ENCODE measurements at places on chromosomes 1 and 21.

GRCh38 chr1:41823471-41823870 is 95.3 kb downstream of the HIVEP3 start:
- H3K27ac ChIP-seq, result peak overlapping the region; percentile 65
- no peaks in the 10 kb centered on the region for H3K27me3 ChIP-seq

GRCh38 chr1:37174876-37175275 is 140.6 kb upstream of the GRIK3 start:
- peaks cover 9% of the 10 kb centered on the region for H3K27me3 ChIP-seq
- H3K36me3 ChIP-seq, result no peaks in the 10 kb centered on the region
- H3K4me3 ChIP-seq, result no peak overlapping the region
- no peak overlapping the region for H3K27ac ChIP-seq

DNA sequence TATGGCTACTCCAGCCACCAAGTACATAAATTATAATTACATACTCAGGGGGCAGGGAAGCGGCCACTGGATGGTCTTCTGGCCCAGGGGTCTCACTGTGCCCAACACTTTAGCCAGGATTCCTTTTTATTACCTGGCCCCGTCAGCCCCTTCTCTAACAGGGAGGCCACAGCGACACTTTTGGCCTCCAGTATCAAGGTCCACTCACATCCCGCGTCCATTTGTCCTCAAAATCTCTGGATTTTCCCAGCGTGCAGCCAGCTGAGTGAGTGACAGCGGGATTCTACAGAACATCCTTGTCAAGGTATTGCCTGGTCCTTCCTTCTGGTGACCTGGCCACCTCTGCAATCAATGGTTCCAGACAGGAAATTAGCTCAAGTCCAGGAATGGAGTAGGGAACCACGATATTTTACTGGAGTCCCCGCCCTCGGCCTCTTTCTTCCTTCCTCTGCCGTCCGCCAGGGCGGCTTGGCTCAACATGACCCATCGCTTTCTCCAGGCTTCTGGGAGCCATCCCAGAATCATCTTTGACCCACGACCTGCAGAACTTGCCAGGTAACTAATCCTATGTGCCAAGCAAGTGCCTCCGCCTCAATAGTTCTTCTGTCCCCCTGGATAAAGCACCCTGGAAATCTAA is 2.7 kb upstream of the COL6A2 start:
- peaks cover 29% of the 10 kb centered on the region for H3K27me3 ChIP-seq
- H3K27ac ChIP-seq, result no peak overlapping the region
- peak; percentile 26 for DNase-seq
- H3K4me1 ChIP-seq, result peaks cover 5% of the 10 kb centered on the region

- no peaks in the 10 kb centered on the region for H3K36me3 ChIP-seq
- H3K4me3 ChIP-seq, result no peak overlapping the region
- no peaks in the 10 kb centered on the region for H3K4me1 ChIP-seq
- no peak for DNase-seq
These were observed 15.0 kb upstream of the SLC6A17 start for GRCh38 chr1:110135246-110135645.

DNA sequence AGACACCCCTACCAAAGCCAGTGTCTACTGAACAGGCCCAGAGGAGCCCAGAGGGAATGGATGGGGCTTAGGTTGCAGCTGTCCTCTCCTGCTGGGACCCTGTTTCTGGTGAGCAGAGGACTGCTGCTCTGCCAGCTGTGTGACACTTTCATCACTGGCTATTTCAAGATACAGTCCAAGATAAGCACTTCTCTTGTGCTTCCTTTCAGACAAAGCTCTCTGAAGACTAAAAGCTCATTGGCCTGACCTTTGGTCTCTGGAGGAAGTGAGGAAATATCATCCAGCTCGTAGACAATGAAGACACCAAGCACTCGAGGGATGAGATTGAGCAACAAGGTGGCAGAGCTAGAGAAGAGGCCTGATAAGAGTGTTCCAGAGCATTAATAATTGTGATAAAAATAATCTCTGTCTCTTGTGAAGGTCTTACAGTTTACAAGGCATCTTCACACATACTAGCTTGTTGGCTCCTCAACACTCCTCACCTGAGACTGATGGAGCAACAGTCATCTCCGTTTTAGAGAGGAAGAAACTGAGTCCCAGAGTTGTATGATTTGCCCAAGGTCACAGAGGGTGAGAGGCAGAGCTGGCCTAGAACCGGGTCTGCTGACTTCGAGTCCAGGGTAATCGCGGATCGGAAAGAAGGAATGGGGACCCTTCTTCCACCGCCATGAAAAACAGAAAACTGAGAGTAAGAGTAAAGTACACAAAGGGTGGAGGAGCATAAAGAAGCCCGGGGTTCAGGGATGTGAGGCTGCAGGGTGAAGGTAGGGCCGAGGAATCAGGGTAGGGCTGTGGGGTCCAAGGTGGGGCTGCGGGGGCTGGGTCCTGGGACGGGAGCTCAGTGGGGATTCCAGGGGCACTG is 666 bp downstream of the PAFAH2 start:
- DNase-seq, result no peak
- H3K36me3 ChIP-seq, result no peaks in the 10 kb centered on the region
- H3K4me3 ChIP-seq, result peak overlapping the region; percentile 76
- H3K27me3 ChIP-seq, result no peaks in the 10 kb centered on the region
- H3K27ac ChIP-seq, result peak overlapping the region; percentile 92

- no peak overlapping the region for H3K27ac ChIP-seq
- H3K4me1 ChIP-seq, result no peaks in the 10 kb centered on the region
- no peak overlapping the region for H3K4me3 ChIP-seq
- no peaks in the 10 kb centered on the region for H3K27me3 ChIP-seq
- no peak for DNase-seq
These were observed 211.9 kb downstream of the AKT3 start for GRCh38 chr1:243638186-243638585.

DNA sequence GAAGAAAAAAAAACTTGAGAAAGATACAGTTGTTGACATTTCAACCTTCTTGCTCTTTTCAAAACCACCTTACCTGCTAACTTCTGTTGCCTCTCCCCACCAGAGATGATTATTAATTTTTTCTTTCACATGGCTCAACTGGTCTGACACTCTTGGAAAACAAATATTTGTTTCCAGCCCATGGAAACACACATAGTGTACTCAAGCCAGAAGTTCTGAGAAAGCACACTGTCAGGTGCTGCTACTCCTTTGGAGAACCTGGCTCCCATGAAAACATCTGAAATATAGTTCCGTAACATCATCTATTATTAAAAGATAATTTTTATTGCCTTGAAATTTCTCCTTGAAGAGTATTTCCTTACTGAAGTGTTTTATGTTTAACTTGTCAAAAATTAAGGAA is 145.0 kb upstream of the C1orf105 start:
- H3K4me3 ChIP-seq, result no peak overlapping the region
- DNase-seq, result no peak
- H3K36me3 ChIP-seq, result no peaks in the 10 kb centered on the region
- H3K27me3 ChIP-seq, result no peaks in the 10 kb centered on the region

GRCh38 chr1:217876401-217876800 is 245.3 kb downstream of the SPATA17 start:
- no peaks in the 10 kb centered on the region for H3K36me3 ChIP-seq
- H3K27me3 ChIP-seq, result no peaks in the 10 kb centered on the region
- no peak overlapping the region for H3K4me3 ChIP-seq
- H3K27ac ChIP-seq, result no peak overlapping the region
- no peak for DNase-seq

DNA sequence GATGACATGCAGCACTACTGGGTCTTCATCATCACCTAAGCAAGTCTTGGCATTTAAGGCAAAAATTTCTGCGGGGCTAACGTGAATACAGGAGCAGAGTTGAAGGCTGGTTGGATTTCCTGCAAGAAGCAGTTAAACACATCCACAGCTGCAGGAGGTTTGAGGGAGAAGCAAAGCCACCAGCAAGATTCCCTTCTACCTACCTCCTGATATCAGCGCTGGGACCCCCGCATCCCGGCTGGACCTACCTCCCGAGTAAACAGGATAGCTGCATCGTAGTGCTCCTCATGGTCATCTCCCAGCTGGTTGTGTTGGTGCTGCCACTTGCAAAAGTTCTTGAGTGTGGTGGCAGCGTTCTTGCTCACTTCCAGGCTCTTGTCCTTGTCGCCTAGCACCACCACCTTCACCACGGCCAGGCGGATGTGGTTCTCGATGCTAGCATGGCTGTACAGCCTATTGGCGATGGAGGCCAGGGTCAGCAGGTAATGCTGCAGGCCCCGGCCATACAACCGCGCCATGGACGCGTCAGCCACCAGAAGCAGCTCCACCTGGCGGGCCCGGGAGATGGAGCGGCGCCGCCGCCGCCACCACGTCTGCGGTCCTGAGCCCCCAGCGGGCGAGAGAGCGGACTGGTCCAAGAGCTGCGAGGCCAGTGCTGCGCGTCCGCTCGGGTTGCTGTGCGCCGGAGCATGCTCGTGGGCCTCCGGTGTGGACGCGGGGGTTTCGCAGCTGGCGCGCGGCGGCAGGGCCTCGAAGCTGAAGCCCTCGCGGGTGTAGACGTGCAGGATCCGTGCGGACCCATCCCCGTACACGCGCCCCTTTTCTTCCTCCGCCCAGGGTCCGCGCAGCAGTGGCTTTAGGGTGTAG is 1.6 kb downstream of the ADAMTS5 start:
- H3K27me3 ChIP-seq, result peaks cover 31% of the 10 kb centered on the region
- peak overlapping the region; percentile 17 for H3K27ac ChIP-seq
- H3K36me3 ChIP-seq, result no peaks in the 10 kb centered on the region
- H3K4me3 ChIP-seq, result peak overlapping the region; percentile 55
- H3K4me1 ChIP-seq, result peaks cover 19% of the 10 kb centered on the region

GRCh38 chr1:78104322-78104721 is 58.6 kb downstream of the GIPC2 start:
- DNase-seq, result no peak
- H3K4me3 ChIP-seq, result no peak overlapping the region
- H3K36me3 ChIP-seq, result no peaks in the 10 kb centered on the region
- H3K27ac ChIP-seq, result no peak overlapping the region
- peaks cover 5% of the 10 kb centered on the region for H3K4me1 ChIP-seq

DNA sequence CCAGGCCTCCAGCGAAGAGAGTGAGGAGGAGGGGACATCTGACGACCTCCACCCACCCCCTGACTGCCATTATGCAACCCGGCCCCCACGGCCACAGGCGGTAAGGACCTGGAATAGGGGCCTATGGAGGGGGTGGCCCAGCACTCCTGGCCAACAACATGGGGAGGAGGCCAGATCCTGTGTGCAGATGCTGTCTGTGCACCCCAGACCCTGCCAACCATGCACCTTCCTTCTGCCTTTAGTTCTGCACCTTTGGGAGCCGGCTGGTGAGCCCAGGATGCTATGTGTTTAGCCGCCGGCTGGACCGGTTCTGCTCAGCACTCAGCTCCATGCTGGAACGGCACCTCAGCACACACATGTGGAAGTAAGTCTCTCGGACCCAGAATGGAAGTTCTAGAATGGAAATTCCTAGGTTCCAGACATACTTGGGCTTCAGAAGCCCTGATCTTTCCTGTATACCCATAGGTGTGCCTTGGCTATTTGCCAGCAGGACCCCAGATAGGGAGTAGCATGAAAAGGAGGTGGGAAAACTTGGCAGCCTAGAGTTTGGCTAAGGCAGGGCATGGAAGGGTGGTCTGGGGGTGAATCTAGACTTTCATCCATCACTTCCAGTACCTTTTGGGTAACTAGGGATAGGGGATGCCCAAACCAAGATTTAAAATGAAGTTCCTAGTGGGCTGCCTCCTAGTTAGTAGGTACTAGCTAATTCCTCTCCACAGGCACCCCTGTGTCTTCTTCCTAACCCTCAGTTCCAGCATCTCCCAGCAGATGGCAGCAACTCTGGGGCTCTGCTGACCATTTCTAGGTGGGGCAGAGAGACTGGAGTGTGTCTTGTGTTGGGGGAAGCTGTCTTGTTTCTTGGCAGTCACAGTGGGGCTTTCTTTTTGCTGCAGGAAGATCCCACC is 3.6 kb upstream of the CYB561D1 start:
- H3K27me3 ChIP-seq, result no peaks in the 10 kb centered on the region
- H3K27ac ChIP-seq, result no peak overlapping the region
- no peak for DNase-seq
- H3K36me3 ChIP-seq, result peaks cover 6% of the 10 kb centered on the region
- peaks cover 13% of the 10 kb centered on the region for H3K4me1 ChIP-seq

GRCh38 chr1:66532798-66533783 is 862 bp upstream of the SGIP1 start:
- peaks cover 9% of the 10 kb centered on the region for H3K4me1 ChIP-seq
- H3K36me3 ChIP-seq, result no peaks in the 10 kb centered on the region
- peak; percentile 60 for DNase-seq
- peaks cover 10% of the 10 kb centered on the region for H3K27me3 ChIP-seq
- H3K4me3 ChIP-seq, result peak overlapping the region; percentile 46

DNA sequence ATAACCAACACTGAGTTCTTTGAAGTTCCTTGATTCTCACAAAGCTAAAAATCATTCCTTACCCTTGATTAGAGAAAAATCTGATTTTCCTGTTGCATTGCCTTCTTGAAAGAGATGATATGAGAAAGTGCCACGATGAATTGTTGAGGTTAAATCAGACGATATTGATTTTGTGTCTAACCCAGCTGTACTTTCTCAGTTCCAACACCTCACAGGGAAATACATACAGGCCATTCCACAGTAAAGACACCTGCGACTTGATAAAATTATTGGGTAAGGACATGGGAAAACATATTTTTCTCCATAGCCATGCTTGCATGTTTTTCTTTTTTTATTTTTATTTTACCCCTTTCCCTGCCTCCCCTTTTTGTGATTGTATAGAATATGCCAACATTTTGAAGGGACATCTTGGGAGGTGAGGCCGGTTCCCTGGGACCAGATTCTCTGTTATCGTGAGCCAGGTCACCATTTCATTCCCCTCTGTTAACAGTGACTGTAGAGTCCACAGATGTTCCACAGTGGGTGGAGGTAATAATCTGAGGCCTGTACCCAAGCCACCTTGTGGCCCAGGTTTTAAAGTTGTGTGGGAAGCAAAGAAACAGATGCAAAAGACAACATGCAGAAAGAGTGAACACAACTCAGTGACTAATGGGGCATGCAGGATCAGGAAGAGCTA is 255.4 kb upstream of the ST6GALNAC5 start:
- no peaks in the 10 kb centered on the region for H3K4me1 ChIP-seq
- H3K4me3 ChIP-seq, result no peak overlapping the region
- no peak overlapping the region for H3K27ac ChIP-seq
- H3K27me3 ChIP-seq, result no peaks in the 10 kb centered on the region
- no peaks in the 10 kb centered on the region for H3K36me3 ChIP-seq

DNA sequence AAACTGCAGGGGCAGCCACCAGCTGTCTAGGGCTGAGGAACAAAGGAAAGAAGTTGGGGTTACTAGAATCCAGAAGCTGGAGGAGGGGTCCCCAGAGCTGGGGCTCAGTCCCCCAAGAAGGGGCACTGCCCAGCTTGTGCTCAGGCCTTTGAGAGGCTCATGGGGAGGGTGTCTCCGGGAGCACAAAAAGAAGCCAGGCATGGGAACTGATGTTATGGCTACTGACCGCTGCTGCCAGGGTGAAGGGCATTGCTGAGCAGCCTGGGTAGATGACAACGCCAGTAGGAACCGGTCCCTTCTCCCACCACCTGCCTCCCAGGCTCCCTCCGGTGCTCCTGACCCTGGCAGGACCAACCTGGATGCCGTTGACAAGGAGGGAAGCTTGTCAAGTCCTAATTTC is 762.5 kb upstream of the TPTE start:
- no peak overlapping the region for H3K27ac ChIP-seq
- no peaks in the 10 kb centered on the region for H3K4me1 ChIP-seq
- H3K36me3 ChIP-seq, result no peaks in the 10 kb centered on the region

GRCh38 chr1:181113059-181113641 is 24.6 kb downstream of the IER5 start:
- peaks cover 41% of the 10 kb centered on the region for H3K4me1 ChIP-seq
- H3K27me3 ChIP-seq, result no peaks in the 10 kb centered on the region
- no peaks in the 10 kb centered on the region for H3K36me3 ChIP-seq
- no peak overlapping the region for H3K4me3 ChIP-seq

GRCh38 chr1:176691251-176692228 is 228.6 kb downstream of the PAPPA2 start:
- no peak overlapping the region for H3K4me3 ChIP-seq
- DNase-seq, result no peak
- H3K4me1 ChIP-seq, result no peaks in the 10 kb centered on the region
- no peaks in the 10 kb centered on the region for H3K36me3 ChIP-seq

- H3K4me3 ChIP-seq, result no peak overlapping the region
- H3K36me3 ChIP-seq, result no peaks in the 10 kb centered on the region
- no peaks in the 10 kb centered on the region for H3K27me3 ChIP-seq
- no peaks in the 10 kb centered on the region for H3K4me1 ChIP-seq
These were observed 136.0 kb upstream of the NGF start for GRCh38 chr1:115473986-115474565.
